ENCODE measurements at places on chromosomes 4 and X.

DNA sequence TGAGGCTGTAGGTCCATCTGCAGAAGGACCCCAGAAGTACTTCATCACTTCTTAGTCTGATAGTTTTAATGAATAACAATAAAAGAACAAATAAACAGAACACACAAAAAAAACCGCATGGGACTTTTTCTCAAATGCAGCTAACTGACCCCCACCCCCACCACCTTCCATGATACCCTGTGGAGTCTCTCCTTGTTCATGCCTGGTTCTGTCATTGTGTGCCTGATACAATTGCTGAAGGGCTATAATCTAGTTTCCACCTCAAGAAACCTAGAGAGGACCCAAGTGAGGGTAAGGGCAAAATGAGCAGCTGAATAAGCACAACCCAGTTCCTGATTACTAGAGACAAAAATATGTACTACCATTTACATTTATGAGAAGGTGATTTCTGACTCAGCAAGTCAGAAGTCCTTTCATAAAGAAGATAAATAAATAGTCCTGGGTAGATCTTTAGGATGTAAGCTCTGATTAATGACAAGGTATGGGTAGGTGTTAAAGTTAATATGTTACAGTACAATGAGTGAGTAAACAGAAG lies 155.1 kb downstream of the TMA16 start:
- no peak for DNase-seq

DNA sequence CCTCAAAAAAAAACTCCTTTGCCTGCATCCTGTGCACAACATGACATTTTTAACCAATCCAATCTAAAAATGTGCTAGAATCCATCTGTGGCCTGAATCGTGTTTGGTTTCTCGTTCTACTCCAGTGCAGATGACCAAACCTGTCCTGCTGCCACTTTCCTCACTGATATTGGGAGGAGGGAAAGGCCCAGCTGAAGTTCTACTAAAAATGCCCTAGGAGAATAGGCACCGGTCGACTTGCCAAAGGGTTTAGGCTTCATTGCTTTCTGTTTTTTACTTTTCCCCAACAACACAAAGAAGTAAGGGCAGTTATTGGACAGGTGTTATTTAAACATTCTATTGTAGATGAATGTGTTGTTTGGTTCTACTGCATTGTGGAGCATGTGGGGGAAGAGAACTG lies 7.8 kb upstream of the FHDC1 start:
- no peak for DNase-seq

- DNase-seq, result no peak
Measured at GRCh38 chr4:150972592-150972991, 42.5 kb downstream of the LRBA start.

DNA sequence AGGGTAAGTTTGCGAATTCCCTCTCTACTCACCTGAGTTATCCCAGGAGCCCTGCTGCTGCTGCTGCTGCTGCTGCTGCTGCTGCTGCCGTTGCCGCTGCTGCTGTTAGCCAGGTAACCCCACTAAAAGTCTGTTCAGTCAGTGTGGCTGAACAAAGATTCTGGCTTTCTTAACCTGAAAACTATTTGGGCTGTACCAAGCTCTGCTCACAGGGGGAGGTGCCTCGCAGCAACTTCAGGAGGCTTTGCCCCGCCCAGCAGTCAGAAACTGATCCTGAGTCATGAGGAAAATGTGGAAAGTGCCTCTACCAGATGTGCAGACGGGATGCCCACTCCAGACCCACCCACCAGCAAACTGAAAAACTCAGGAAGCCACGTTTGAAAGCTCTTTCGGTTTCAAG lies at the start of gene CAPN6:
Gene CAPN6 (minus strand): TSS at position 145 of the 400 bp plus-strand sequence. CDS start 6,547 bp downstream, outside the sequence.
- DNase-seq, result no peak

- DNase-seq, result no peak
Measured at GRCh38 chr4:31007858-31008257, 287.7 kb downstream of the PCDH7 start.

DNA sequence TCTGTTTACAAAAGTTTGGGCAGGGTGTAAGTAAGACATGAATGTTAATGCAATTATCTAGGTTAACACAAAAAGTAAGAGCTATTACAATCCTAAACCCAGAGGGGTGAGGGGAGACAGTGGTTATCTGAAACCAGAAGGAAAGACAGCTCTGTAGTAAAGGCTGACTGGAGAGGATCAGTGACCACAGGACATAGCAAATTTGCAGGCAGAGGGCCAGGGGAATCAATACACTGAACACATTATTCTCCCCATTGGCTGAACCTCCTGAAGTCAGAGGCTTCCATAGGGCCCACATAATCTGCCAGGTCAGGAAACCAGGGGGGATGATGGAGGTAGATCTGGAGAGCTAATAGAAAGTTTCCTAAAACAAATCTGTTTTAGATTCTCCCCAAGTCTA lies 689.4 kb upstream of the ATOH1 start:
- no peak for DNase-seq

- DNase-seq, result no peak
Measured at GRCh38 chr4:37693450-37694190, 7.4 kb upstream of the RELL1 start.

DNA sequence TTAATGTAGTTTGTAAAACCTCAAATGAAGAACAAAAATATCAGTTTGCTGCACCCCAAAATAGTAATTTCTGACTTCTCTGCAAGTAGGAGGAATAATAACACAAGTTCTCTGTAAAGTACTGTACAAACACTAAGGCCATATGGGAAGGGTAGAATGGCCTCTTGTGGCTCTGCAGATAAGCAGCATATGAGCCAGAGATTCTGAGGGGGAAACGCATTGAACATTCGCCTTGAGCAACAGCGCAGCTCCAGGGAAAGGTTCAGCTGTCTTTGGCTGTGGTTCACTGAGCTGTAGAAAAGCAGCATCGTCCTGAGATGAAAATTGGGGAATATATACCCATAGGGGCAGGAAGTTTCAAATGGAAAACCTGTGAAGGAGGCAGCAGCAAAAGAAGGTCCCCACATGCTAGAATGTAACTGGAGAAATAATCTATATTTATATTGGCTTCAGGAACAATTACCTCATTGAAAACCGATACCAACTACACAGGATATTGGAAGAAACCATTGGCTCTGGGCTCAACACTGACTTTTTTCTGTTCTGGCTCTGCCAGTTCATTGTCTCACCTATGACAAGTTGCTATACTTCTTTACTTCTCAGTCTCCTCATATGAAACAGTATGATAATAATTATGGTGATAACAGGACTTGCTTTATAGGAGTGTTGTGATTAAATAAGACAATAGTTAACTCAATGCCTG lies 357.6 kb upstream of the CPEB2 start:
- no peak for DNase-seq

- no peak for DNase-seq
Measured at GRCh38 chr4:10629394-10629793, 55.2 kb downstream of the CLNK start.

DNA sequence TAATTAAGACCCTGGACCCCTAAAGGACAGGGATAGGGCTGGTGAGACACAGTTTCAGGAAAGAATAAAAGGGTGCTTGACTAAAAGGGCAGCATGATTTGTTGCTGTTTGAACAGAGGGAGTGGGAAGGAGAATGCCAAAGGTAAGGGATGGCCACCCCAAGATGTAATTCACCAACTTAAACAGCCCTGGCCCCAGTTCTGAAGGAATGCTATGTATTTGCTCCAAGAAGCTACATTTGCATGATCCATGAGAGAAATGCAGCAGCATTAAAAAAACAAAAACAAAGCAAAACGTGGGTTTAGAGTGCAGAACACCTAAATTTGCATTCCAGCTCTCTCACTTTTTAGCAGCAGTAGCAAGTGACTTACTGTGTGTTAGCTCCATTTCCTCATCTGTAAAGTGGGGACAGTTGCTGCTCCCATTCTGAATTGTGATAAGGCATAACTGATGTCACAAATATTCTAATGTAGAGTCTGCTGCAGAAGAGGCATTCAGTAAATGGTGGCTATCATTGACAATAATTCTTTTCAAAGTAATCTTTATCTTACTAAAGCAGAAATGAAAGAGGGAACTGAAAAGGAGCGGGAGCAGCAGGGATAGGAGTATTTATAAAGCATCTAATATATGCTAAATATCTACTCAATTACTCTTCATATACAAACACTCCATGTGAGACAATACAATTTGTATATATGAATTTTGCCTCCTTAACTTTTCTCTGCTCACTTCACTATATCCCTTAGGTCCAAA lies 115.8 kb downstream of the PPARGC1A start:
- no peak for DNase-seq

- no peak for DNase-seq
Measured at GRCh38 chr4:24769571-24769970, 25.8 kb upstream of the SOD3 start.

DNA sequence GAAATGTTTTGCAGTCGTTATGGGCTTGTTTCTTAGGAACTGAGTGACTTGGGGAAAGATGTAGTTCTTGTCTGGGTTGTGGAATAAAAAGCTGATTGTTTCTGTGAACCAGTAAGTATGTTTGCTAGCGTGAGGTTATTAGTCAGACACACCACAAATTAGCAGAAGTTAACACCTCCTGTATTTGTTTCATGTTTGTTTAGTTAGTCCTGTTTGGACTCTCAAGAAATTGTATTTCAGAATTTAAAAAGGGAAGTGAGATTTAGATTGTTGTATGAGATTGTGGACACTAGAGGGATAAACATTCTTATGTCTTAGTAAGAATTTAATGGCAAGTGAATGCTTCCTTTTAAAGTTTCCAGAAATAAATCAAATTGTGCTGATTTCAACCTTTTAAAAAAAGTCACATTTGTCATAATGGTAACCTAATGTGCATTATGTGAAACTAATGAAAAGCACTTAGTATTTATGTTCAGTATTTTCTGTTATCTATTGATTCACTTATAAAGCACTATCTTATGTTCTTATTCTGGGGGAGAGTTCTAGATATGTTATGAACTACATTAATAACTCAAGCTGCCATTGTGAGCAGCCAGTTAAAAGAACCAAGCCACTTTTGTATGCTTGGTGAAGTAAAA lies 25.6 kb downstream of the ATP10D start:
- no peak for DNase-seq

DNA sequence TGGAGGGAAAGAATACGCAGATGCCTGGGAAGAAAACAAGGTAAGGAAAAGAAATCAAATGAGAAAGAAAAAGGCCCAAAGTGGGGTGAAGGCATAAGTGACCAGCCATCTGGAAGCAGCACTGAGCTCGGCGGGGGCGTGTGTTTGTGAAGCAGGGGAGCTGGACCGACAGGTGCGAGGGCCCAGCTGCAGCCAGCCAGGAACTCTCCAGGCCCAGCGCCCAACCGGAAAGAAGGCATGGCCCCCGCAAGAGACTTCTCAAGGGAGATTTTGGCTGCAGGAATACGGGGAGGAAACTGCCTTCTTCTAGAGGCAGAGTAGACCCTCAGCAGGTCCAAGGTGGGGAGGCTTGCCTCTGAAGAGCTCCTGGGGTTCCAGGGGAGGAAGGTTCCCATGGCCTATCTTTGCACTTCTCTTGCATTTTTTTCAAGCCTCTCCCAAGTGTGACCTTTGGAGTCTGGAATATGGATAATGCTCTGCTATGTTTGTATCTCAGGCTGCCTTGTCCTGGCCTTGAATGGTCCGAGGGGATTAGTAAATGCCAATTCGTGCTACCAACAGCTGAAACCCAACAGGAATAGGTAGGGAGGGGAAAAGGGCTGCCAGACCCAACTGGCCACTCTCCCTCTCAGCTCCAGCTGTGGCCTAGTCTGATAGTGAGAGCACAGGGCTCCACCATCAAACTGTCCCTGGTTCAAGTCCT lies 10.8 kb upstream of the CITED1 start:
- no peak for DNase-seq

DNA sequence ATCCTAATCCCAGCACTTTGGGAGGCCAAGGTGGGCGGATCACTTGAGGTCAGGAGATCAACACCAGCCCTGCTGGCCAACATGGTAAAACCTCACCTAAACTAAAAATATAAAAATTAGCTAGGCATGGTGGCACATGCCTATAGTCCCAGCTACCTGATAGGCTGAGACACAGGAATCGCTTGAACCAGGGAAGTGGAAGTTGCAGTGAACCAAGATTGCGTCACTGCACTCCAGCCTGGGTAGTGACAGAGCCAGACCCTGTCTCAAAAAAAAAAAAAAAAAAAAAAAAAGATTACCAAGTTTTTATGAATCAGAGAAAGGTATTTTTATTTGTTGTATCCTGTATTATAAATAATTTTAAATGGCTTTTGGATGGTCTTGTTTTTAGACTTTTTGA lies 15.1 kb downstream of the TRAPPC11 start:
- DNase-seq, result no peak

GRCh38 chr4:102826105-102826889 lies 1.1 kb downstream of the UBE2D3 start:
- no peak for DNase-seq

GRCh38 chrX:136126371-136126770 lies 21.0 kb upstream of the FHL1 start:
- DNase-seq, result no peak

DNA sequence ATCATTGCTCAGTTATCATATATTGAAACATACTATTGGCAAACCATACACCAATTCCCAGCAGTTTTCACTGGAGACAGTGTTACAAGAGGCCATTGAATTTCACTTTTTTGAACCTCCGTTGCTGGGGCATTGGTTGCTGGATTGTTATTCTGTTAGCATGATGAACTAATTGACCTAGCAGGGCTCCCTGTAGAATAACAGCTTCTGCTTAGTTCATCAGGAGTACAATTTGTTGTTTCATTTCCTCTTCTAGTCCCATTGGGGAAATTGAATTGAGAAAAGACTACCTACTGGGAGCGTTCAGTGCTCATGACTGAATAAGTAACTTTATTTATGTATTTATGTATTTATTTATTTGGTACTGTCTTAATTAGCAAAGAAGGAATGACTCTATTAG lies 151.6 kb downstream of the SLIT2 start:
- DNase-seq, result no peak

DNA sequence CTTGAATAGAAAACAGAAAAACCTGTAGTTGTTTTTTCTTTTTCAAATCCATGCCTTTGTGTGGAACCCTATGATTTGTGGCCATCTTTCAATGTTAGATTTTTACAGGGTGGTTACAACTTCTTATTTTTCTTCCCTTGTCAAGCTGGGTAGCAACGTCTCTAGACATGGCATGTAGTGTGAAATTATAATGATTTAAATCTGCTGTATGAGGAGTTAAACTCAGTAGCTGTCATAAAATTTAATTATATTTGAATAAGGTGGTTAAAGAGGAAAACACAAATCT lies 78.1 kb upstream of the CBLL2 start:
- no peak for DNase-seq

DNA sequence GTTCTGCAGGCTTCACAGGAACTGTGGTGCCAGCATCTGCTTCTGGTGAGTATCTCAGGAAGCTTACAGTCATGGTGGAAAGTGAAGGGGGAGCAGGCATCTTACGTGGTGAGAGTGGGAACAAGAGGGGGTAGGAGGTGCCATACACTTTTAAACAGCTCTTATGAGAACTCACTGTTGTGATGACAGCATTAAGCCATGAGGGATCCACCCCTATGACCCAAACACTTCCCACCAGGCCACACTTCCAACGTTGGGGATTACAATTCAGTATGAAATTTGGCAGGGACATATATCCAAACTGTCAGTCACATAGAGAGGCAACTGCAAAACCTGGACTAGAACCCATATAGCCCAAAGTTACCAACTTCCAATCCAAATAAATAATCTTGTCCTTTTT lies 43.1 kb upstream of the ZCCHC12 start:
- DNase-seq, result no peak

GRCh38 chr4:69032847-69033638 lies 63.2 kb upstream of the UGT2B7 start:
- no peak for DNase-seq

All from stimulated activated CD8-positive, alpha-beta memory T cell treated with anti-CD3 and anti-CD28 coated beads, Interleukin-7, amount 100 ng/mL, for 4 hours (primary cell).